ENCODE measurements at places on chromosomes 13 and 19.

- DNase-seq, result no peak
Measured at GRCh38 chr13:88761145-88761544, 1090.0 kb downstream of the SLITRK5 start.

DNA sequence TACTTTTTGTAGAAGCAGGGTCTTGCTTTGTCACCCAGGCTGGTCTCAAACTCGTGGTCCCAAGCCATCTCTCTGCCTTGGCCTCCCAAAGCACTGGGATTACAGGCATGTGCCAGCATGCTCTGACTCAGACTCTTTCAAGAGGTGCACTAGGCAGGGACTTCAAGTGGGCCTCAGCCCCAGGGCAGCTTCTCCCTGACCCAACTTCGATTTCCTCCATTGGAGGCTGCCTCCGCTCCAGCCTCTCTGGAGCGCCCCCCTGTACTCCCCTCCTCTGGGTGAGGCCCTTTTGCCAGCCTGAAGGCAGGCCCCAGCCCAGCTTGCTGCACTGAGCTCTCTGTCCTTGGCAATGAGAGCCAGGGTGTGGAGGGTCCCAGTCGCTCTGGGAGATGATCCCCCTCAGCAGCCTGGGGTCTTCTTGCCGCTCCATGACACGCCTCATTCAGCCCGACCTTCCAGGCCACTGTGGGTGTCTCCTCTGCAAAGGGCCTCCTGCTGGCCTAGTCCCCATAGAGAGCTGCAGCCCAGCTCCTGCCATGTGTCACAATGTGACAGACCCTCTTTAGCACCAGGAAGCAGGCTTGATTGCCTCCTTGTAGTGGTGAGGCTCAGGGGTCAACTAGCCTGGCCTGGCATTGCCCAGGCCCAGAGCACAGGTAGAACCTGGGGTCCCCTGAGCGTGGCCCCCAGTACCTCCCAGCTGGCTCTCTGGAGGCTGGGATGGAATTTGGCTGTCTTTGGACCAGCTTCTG is 16.4 kb downstream of the CARM1 start:
- DNase-seq, result no peak

GRCh38 chr13:79988573-79988972 is 352.4 kb downstream of the SPRY2 start:
- no peak for DNase-seq

DNA sequence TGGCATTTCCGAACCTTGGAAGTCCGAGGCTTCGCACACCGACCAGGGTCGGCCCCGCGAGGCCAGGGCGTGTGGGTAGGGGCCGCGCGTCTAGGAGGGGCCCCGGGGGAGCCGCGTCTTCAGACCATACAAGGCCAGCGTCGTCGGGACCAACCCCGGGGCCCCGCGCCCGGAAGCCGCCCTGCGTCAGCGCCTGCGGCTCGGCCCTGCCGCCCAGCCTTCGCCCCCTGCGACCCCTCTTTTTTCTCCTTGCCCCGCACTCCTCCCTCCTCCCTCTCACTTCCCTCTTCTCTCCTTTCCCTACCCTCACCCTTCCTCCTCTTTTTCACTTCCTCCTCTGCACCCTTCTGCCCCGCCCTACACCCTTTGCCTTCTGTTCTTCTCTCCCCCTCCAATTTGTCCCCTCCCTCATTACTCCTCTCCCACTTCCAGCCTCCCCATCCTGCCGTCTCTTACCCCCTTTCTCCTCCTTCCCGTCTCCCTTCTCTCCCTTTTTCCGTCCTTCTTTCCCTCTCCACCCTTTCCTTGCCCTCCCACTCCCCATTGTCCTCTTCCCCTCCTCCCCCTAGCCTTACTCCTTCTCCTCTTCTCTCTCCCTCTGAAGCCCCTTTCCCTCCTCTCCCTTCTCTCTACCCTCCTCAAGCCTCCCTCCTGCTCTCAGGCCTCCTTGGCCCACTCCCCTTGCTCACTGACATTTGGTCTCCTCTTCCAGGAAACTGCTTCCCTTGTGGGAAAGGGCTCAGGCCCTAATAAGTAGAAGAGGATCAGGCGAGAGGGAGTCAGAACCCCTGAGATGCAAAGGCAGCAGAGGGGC is 2.2 kb upstream of the PLEKHG2 start:
- DNase-seq, result peak; percentile 22

- DNase-seq, result no peak
Measured at GRCh38 chr13:31967155-31967554, 64.4 kb upstream of the FRY start.

DNA sequence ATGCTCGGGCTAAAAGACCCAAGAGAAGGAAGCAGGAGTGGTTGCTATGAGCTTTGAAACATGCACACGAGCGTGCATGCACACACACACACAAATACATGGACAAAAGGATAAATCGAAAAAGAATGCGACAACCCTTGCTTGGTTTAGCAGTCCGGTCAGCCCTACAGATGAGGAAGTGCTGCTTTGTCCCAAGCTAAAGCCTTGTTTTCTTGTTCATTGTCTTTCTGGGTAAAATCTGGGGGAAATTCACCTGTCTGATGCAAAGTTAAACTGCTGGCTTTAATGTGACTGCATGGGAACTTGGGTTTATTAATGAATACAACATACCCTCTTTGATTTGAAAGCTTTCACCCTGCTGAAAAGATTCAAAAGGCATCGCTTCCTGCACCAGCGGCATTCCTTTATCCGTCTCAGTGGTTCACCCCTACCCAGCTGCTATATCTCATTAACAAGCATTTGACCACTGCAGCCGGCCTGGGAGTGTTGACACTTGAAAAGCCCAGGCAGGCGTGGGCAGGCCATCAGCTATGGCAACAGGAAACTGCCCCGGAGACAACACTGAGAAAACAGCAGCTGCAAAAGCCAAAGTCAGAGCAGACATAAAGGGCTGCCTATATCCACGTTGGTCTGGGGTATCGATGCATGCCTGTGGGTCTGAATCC is 301.7 kb downstream of the NDFIP2 start:
- DNase-seq, result no peak

GRCh38 chr19:33411621-33412180 is 38.2 kb downstream of the CEBPG start:
- DNase-seq, result no peak

DNA sequence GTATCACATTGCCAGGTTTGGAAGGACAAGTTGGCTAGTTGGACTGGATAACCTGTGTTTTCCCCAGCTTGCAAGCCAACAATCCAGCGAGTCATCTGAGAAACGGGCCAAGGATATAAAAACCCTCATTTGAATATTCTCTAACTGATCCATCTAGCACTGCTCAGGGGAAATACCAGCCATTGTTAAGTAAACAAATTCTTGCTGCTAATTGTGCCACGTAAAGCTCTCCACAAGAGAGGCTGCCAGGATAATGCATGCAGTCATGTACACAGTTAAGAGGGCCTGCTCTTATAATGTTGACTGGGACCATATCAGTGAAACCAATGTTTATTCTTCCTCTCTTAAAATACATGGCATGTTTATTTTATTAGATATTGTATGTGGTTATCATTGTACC is 663.2 kb upstream of the SGCG start:
- peak; percentile 63 for DNase-seq

- no peak for DNase-seq
Measured at GRCh38 chr13:97743938-97744337, 209.5 kb upstream of the IPO5 start.

DNA sequence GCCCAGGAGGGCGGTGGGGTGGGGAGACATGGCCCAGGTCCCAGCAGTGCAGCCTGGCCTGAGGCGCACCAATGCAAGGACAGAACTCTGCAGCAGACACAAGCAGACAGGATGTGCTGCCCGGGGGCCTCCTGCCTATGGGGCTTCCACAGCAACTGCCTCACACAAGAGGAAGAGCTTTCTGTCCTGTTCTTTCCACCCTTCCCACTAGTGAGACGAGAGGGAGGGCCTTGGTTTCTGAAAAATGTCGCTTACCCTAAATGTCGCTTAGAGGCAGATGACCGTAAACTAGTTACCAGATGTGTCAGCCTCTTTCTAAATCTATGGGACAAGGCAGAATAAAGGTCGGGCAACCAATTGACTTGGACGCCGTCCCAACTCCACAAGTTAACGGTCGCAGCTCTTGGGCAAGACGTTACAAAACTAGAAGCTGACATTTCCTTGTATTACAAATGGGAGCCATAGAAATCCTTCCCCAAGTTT is at the start of gene LAIR1:
Gene LAIR1 (minus strand): TSS at position 157 of the 483 bp plus-strand sequence. CDS start 127 bp downstream, at position 30.
- no peak for DNase-seq

DNA sequence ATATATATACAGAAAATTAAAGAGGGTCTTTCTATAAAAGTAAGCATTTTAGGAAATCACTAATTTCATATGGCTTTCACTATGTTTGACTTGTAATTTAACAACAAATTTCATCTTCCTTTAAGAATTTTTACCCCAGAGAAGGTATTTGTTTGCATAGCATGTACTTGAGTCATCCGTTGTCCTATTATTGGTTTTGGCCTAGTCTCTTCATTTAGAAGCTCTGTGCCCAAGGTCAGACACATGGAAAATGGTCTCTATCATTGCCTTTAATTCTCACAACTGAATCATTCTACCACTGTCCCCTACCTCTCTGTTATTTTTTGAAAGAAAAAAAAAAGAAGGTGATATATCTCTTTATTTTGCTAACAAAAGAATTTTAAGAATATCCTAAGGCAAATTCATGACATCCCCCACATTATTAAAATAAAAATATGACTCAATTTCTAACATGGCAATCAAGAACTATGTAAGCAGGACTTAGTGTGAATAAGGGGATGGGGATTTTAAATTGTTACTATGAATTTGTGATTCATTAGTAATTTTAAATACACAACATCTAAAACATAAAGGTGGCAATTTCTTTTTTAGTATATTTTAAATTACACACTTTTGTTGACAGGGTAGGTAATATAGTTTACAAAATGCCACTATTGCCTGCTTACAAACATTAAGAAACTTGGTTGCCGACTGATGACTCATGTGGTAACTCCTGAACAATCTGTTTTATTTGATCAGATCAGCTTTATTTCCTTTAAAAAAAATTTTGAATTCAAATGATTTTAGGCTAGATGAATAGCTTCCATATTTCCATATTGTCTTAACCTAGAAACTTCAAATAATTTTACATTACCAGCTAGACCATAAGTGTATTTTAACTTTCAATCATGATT is 13.9 kb downstream of the SLITRK5 start:
- DNase-seq, result no peak

DNA sequence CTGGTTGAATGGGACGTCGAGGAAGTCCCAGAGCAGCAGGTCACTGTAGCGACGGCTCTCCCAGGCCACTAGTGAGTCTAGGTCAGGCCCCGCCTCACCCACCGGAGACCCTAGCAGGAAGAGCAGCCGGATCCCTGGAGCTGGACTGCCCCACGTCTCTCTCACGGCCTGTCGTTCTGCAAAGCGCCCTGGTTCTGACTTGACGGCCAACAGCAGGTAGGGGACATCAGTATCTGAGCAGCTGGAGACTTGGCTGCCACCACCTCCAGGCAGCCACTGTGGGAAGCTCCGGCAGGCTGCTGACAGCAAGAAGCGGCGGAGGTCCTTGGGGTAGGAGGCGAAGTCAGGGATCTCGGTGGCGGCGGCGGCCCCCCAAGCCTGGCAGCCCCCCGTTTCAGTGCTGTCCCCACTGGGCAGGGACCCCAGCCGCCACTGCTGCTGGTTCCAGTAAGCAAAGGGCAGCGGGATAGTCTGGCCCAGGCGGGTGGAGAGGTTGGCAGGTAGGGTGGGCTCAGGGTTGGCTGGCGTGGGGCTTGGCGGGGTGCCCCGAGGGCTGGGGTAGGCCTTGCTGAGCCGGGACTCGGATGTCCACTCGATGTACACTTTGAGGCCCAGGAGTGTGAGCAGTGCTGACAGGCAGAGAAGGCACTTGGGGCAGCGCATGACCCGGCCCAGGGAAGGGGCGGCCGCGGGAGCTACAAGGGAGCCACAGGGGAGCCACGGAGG is 895 bp downstream of the B3GNT8 start:
- DNase-seq, result no peak

- DNase-seq, result no peak
Measured at GRCh38 chr19:33419788-33420130, 46.2 kb downstream of the CEBPG start.

DNA sequence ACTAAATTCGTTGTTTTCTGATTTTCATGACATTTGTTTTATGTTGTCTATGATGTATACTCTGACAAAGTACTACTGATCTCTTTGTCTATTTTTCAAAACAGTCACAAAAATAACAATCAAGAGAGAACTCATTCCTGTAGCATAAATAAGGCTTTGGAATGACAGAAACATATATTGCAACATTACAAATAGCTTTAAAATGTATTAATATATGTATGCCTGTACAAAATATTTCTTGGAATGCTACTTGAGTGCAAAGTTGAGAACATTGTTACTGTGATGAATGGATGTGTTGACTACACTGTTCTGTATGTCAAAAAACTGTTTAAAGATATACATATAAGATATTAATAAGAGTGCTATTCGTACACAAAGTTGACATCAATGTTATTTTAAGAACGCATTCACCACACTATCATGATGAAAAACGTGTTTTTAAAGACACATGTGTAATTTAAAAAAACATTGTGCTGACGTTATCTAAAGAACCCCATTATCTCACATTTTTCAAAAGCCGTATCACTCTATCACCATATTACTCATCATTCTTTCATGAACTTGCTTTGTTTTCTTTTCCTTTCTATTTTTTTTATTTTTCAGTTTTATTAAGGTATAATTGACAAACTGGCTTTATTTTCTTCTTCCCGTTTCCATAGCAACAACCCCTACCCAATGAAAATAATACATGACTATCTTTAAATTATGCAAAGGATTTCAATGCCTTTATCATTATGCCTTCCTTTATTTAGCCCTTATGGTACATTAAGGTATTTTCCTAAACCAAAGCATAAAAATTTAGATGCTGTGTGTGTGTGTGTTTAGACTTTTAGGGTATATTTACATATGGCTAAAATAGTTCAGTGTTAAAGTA is 918.8 kb downstream of the SLITRK1 start:
- DNase-seq, result no peak

DNA sequence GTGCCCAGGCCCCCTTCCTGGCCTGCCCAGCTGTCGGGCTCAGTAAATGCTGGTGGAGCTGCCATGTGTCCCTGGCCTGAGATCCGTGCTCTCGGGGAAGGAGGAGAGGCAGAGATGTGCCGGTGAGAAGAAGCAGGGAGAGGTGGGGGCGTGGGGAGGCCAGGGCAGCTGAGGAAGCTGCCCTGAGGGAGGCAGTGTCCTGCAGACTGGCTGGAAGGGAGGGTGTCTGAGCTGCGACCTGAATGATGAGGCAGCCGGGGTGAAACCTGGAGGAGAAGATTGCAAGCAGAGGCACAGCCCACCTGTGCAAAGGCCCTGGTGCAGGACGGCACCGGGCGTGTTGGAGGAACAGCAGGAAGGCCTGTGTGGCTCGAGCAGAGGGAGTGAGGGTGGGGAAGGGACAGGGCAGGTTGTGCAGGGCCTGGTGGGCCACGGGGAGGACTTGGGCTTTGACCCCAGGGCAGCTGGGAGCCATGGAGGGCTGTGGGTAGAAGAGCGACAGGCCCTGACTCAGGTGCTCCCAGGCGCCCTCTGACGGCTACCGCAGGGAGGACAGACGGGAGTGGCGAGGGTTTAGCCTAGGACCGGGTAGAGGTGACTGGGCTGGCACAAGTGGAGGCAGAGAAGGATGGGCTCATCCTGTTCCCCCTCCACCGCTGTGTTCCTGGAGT is 14.0 kb upstream of the CELF5 start:
- DNase-seq, result no peak
